ENCODE measurements at places on chromosomes 4 and X. TPM values are rescaled to one million over a fixed set of nuclear protein-coding genes. Genes with fewer than 3 reads are reported as not detected.

GRCh38 chrX:129956765-129957164, 25.7 kb upstream of the BCORL1 start:
- no peak for DNase-seq
- H3K4me1 ChIP-seq: peaks cover 68% of the 10 kb centered on the region

The TBC1D9 gene
- total RNA-seq: 15.9 TPM

The FAM9B gene
- not detected for total RNA-seq

The MEPE gene
- not detected for total RNA-seq

Data from neural crest cell (in vitro differentiated cells).